Activated CD4-positive, alpha-beta memory T cell treated with anti-CD3 and anti-CD28 coated beads, Interleukin-2, amount 10 ng/mL, durations not matched to agents 7 days and 5 days (primary cell): ENCODE measurements at places on chromosomes 3 and 15.
A peak's percentile ranks its signal among the peaks of the same experiment; 100 is the strongest.

- no peak overlapping the region for H3K27ac ChIP-seq
- no peak overlapping the region for H3K4me3 ChIP-seq
- no peaks in the 10 kb centered on the region for H3K4me1 ChIP-seq
- DNase-seq, result no peak
These were observed 157.8 kb upstream of the LINGO1 start for GRCh38 chr15:77790481-77790880.

DNA sequence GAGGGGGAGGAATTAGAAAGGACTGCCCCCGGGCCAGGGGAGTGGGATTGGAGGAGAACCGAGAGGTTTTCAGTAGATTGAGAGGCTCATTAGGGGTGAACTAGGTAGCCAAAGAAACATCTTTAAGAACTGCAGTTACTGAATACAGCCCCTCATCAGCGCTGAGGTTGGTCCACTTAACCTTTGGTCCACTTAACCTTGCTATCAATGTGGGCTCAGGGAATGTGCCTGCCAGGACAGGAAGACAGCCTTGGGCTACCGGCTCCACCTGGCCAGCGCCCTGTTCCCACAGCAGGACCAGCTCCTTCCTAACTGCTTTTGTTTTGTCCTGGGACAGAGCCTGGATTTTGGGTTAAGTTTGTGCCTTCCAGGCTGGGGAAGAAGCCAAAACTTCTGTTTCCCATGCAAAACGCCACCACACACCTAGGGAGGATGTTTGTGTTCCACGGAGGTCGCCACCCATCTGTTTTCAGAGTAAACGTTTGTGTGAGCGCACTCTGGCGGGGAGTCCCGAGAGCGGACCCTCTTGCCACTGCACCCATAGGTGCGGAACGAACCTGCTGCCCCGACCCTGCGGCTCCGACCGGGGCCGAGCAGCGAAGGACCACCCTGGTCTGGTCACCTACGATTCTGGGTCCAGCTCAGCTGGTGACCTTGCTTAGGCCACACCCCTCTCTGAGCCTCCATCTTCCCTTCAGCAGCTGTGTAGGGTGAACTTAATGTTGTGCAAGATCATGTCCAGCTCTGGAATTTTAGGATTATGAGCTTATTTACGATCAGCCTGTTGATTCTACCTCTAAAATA, 107.4 kb downstream of the VGLL4 start:
- H3K36me3 ChIP-seq, result no peaks in the 10 kb centered on the region
- no peak overlapping the region for H3K27ac ChIP-seq
- no peaks in the 10 kb centered on the region for H3K27me3 ChIP-seq
- DNase-seq, result no peak

DNA sequence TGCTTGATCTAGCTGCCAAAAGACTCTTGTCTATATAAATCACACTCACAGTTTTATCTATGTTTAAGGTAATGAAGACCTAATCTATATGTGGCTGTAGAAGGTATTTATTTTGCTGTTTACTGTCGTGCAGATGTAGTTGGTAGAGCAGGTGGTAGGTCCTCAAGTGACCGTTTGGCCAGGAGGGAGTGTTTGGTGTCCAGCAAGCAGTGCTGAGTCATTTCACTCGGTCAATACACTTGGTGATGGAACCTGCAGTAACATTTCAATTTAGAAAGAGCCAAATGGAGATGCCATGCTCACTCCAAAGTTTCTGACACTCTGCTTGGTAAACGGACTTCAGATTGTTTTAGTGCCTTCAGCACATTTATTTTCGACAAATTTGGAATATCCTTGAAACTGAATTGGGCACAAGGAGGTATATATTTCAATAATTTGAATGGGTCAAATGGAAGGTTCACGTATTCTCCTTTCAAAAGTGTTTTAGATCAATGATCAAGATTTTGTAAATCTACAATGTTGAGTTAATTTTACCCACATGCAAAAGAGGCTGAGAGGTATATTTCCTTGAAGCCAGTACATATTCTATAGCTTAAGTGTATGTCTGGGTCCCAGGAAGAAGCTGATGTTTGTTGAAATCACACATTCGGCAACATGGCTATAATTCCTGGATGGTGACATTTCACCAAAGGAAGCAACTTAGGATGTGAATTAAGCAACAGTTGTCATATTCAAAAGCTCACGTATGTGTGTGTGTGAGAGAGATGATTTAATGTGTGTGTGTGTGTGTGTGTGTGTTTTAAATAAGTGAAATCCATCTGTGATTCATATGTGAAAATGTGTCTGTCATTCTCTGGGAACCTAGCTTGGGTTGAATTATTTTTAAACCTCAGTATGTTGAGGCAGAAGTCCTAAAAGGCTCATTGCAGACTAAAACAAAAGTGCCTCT, 7.7 kb upstream of the CX3CR1 start:
- no peak overlapping the region for H3K27ac ChIP-seq
- no peak for DNase-seq
- peaks cover 63% of the 10 kb centered on the region for H3K4me1 ChIP-seq
- H3K36me3 ChIP-seq, result no peaks in the 10 kb centered on the region
- no peaks in the 10 kb centered on the region for H3K27me3 ChIP-seq
- no peak overlapping the region for H3K4me3 ChIP-seq

DNA sequence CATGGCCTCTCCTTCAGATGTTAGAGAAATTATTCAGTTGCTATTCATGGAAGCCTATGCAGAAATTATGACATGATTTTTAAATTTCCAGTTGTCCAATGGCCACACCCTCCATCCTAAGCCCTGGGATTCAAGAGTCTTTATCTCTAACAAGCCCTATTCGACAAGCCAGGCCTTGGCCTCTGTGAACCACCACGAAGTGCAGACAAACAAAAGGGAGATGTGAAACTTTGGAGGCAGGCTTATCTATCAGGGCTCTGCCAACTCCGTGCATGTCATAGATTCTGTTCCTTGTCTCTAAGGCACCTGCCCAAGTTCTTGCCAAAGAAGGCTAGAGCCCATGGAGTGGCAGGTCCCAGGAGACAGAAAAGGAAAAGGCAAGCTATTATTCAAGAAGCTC, 212.4 kb upstream of the ADAMTS9 start:
- H3K4me3 ChIP-seq, result no peak overlapping the region
- H3K27me3 ChIP-seq, result no peaks in the 10 kb centered on the region
- no peaks in the 10 kb centered on the region for H3K36me3 ChIP-seq
- no peaks in the 10 kb centered on the region for H3K4me1 ChIP-seq

- no peak overlapping the region for H3K27ac ChIP-seq
- no peaks in the 10 kb centered on the region for H3K36me3 ChIP-seq
- no peak for DNase-seq
- H3K4me1 ChIP-seq, result peaks cover 3% of the 10 kb centered on the region
- no peak overlapping the region for H3K4me3 ChIP-seq
- H3K27me3 ChIP-seq, result no peaks in the 10 kb centered on the region
These were observed 15.7 kb downstream of the LIPC start for GRCh38 chr15:58447271-58448010.

DNA sequence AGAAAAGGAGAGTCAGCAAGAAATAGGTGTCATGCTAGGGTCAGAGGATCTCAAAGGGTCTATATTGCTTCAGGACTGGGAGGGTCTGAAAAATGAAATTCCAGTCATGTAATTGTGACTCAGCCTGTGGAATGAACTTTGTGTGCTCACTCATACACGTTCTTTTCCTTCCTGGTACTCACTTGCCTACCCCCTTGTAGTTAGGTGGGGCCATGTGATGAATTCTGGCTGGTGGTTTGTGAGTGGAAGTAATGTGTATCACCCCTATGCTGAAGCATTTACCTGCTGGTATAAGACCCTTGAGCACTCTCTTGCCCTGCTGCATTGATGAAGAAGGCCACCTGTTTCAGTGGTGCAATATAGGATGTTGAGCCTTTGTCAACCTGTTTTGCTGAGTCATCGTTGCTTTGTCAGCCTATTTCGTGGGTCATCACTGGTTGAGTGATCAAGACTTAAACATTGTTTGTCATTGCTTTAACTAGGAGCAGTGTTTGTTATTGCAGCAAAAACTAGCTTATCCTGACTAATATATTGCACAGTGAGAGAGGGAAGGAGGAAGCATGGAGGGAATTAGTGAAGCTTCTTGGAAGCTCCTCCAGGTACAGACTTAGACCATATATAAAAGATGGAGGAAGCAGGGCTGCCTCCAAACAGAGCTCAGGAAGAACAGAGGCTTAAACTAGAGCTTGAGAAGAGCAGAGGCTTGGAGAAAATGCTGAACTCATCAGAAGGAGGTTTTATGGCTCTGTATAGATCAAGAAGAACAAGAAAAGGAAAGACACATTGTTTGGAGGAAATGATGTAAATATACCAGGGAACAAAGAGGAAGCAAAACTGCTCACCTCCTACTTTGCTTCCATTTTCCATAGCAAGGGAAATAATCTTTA, 28.9 kb downstream of the TLNRD1 start:
- peaks cover 23% of the 10 kb centered on the region for H3K36me3 ChIP-seq
- H3K27ac ChIP-seq, result no peak overlapping the region
- DNase-seq, result no peak
- no peak overlapping the region for H3K4me3 ChIP-seq
- H3K4me1 ChIP-seq, result peaks cover 53% of the 10 kb centered on the region

- no peak overlapping the region for H3K4me3 ChIP-seq
- no peak overlapping the region for H3K27ac ChIP-seq
- no peaks in the 10 kb centered on the region for H3K27me3 ChIP-seq
These were observed 2.1 kb downstream of the CMC1 start for GRCh38 chr3:28243424-28244106.

GRCh38 chr15:70226337-70226980, 128.7 kb upstream of the TLE3 start:
- DNase-seq, result no peak
- peaks cover 8% of the 10 kb centered on the region for H3K36me3 ChIP-seq
- no peaks in the 10 kb centered on the region for H3K4me1 ChIP-seq
- H3K27me3 ChIP-seq, result peaks cover 6% of the 10 kb centered on the region

- H3K36me3 ChIP-seq, result no peaks in the 10 kb centered on the region
- DNase-seq, result no peak
- H3K4me1 ChIP-seq, result no peaks in the 10 kb centered on the region
These were observed 94.0 kb upstream of the THBS1 start for GRCh38 chr15:39486621-39487457.

GRCh38 chr3:49912881-49913281, 9.2 kb upstream of the MST1R start:
- no peak for DNase-seq
- H3K27me3 ChIP-seq, result no peaks in the 10 kb centered on the region
- no peak overlapping the region for H3K4me3 ChIP-seq
- no peak overlapping the region for H3K27ac ChIP-seq
- H3K4me1 ChIP-seq, result no peaks in the 10 kb centered on the region

DNA sequence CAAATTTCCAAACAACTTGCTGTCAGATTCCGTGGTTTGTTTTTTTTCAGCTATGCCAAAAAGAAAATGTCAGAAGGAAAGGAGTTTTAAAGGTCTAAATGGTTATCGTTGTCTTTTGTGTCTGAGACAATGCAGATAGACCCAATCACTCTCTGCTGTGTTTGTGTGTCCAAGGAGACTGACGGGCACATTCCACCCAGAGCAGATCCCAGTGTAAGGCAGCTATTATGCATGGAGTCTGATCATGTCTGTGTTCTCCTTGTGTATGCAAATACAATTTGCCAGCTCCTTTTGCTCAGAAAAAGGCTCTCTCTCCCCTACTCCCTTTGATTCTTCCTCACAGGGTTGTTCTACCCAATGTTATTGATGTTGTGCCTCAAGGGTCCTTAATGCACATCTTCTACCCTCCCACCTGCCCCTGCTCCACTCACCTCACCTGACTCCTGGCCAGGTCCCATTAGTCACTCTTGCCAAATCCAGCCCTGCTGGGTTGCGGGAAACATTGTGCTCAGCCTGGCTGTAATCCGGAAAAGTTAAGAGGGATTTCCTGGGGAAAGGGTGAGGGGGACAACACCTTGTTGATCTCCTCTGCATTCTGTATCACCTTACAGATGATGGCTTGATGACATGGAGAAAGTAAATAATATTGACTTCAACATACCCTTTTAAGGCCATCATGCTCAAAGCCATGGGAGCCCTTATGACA, 61.0 kb downstream of the OTOL1 start:
- H3K4me3 ChIP-seq, result no peak overlapping the region
- no peak overlapping the region for H3K27ac ChIP-seq
- H3K27me3 ChIP-seq, result no peaks in the 10 kb centered on the region
- no peaks in the 10 kb centered on the region for H3K4me1 ChIP-seq
- DNase-seq, result no peak

- DNase-seq, result no peak
- no peak overlapping the region for H3K27ac ChIP-seq
- H3K36me3 ChIP-seq, result no peaks in the 10 kb centered on the region
- H3K4me3 ChIP-seq, result no peak overlapping the region
- H3K27me3 ChIP-seq, result no peaks in the 10 kb centered on the region
These were observed 36.1 kb downstream of the IGF1R start for GRCh38 chr15:98684436-98684835.

- H3K4me3 ChIP-seq, result no peak overlapping the region
- H3K36me3 ChIP-seq, result no peaks in the 10 kb centered on the region
These were observed 189.4 kb downstream of the MFSD1 start for GRCh38 chr3:158991146-158991705.

DNA sequence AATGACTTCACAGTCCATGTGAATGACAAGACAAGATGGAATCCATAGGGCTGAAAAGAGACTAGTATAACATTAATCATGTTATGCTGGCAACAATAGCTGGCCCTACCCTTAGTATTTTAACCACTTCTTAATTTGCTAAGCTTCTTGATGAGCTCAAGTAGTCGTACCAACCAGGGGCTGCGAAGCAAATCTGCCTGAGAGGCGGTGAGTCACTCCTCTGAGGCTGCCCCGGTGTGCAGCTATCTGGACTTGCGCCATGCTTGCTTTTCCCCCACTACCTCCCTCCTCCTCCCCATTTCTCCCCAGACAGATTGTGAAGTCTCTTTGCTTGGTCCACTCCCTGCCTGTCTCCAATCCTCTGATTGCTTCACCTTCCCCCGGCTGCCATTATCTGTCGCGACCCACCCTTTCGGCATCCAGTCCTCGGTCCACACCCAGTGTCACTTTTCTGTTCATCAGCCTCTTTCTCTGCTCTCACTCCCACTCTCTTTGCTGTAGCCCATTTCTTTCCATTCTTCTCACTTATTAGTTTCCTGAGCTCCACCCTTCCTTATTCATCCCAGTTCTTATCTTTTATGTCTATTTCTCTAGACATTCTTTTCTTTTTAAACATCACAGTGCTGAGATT, 42.7 kb downstream of the DUT start:
- H3K4me1 ChIP-seq, result no peaks in the 10 kb centered on the region
- peaks cover 32% of the 10 kb centered on the region for H3K27me3 ChIP-seq
- no peak overlapping the region for H3K4me3 ChIP-seq
- no peaks in the 10 kb centered on the region for H3K36me3 ChIP-seq

- peak overlapping the region; percentile 62 for H3K4me3 ChIP-seq
- peaks cover 61% of the 10 kb centered on the region for H3K4me1 ChIP-seq
- no peaks in the 10 kb centered on the region for H3K27me3 ChIP-seq
- H3K36me3 ChIP-seq, result no peaks in the 10 kb centered on the region
- DNase-seq, result peak; percentile 75
These were observed 20.6 kb upstream of the KCTD6 start for GRCh38 chr3:58471025-58471887.

GRCh38 chr3:144403040-144403457, 431.4 kb downstream of the DIPK2A start:
- no peak for DNase-seq
- no peak overlapping the region for H3K27ac ChIP-seq
- H3K4me1 ChIP-seq, result no peaks in the 10 kb centered on the region
- H3K27me3 ChIP-seq, result no peaks in the 10 kb centered on the region
- H3K36me3 ChIP-seq, result no peaks in the 10 kb centered on the region
- no peak overlapping the region for H3K4me3 ChIP-seq

- H3K4me3 ChIP-seq, result no peak overlapping the region
- no peaks in the 10 kb centered on the region for H3K4me1 ChIP-seq
- H3K36me3 ChIP-seq, result no peaks in the 10 kb centered on the region
- no peaks in the 10 kb centered on the region for H3K27me3 ChIP-seq
- no peak overlapping the region for H3K27ac ChIP-seq
These were observed 304.1 kb upstream of the MME start for GRCh38 chr3:154775821-154776548.
